Fibroblast of skin of right biceps (primary cell): ENCODE measurements at places on chromosomes 11 and 22.
A peak's percentile ranks its signal among the peaks of the same experiment; 100 is the strongest.

DNA sequence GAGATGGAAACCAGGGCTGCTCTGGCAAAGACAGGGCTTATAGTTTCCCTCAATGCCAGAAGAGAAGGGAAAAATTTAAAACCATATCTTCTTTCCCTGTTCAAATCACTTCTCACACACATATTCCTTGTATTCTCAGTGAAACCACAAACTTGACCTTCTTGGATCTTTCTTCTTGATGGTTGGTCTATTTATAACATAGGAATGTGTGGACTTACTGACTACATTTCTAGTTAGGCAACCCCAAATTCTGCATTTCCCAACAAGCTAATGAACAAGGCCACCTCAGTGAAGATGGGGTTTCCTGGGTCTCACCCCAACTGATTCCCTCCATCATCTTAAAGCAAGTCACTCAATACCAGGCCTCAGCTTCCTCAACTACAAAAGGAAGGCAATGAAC lies 3.8 kb upstream of the QSER1 start:
- peak; percentile 40 for DNase-seq

- DNase-seq = no peak
These were observed 455.3 kb downstream of the SOX6 start for GRCh38 chr11:15901054-15901453.

GRCh38 chr11:65809496-65809895 lies 22.6 kb downstream of the OVOL1 start:
- no peak for DNase-seq

GRCh38 chr11:102527684-102528083 lies 2.9 kb downstream of the MMP7 start:
- DNase-seq = peak; percentile 37

- no peak for DNase-seq
These were observed 3.4 kb downstream of the FAM83F start for GRCh38 chr22:39997939-39998726.

DNA sequence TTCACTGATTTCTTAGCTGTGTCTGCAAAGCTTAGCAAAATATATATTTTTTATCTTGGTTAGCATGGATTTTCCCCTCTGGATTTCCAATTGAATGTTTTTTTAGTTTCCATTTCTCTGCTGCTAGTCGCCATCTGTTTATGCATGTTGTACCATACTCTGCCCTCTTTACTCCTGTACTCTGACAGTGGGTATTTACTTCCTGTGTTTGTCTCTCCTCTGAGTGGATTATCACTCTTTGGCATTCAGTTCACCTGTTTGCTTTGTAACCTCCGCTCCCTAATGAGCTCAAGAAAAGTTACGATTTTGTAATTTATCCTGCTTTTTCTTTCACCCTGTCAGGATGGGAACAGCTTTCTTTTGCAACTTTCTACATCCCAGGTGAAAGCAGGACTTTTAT lies 59.1 kb downstream of the PDHX start:
- no peak for DNase-seq

DNA sequence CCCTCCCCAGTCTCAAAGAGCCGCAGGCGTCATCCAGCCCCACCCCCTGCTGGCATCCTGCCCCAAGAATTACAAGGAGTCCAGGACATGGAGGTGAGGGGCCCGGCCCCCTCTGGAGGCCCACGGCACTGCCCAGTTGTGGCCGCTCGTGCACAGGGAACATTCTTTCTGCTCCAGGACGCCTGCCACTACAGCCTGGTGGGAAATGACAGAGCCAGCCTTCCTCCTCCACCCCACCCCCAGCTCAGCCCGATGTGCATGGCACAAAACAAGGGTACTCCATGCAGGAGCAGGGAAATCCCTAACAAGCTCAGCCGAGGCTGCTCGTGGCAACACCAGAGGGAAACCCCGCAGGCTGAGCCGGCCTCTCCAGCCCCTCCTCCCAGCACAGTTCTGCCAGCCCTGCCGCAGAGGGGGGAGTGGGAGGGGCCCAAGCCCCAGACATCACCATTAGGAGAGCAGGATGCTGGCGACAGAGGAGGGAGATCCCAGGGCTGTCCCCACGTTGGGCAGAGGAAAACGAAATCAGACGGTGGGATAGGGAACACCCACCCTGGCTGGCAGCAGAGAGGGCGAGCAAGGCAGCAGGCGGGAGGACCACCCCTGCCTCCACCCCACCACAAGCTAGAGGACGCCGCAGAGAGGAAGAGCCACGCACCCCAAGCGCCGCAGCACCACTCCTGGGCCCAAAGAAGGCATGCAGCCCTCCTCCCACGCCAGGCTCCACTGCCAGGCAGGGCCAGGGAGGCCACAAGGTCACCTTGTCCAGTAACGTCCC lies 10.0 kb downstream of the IGSF9B start:
- no peak for DNase-seq
